ENCODE measurements at places on chromosomes 5 and 9.
A peak's percentile ranks its signal among the peaks of the same experiment; 100 is the strongest.

DNA sequence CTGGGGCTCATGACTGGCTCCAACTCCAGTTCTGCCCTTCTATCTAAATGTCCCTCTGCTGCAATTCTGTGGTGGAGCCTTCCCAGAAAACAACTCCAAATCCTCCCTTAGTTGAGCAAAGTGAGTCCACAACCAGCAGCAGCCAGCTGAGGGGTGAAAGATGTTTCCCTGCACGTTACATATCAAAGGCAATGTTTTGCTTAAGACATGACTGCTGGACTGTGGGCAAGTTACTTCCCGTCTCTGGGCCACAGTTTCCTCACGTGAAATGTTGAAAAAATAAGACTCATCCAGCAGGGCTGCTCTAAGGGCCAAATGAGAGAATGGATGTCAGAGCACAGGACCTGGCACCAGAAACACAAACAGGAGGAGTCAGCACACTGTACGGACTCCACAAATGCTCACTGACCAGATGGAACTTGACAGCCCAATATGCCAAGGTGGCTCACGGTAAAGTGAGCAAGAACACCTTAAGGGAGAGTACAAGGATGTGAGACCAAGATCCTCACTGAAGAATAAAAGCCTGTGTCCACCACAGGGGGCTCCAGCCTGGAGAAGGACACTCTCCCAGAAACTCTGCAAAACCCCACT, 138.4 kb upstream of the ABCA1 start:
- no peak for DNase-seq

GRCh38 chr9:101047848-101048397, 19.4 kb downstream of the PLPPR1 start:
- DNase-seq, result no peak

DNA sequence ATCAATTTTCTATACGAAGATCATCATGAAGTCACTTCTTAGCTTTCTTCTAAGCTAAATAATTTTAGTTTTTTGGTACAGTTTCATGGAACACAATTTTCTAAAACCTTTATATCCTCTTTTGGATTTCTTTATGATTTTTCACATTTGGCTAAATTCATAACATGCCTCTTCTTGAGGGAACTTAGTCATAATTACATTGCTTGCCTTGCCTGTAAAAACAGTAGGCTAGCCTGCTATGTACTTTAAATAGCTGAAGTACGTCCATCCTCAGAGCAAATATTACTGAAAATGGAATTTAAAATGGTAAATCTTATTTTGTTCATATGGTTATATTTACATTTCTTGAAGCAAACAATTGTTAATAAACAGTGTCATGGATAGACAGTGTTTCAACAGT, 225.0 kb downstream of the VPS13A start:
- DNase-seq, result no peak

GRCh38 chr5:103034662-103035392, 85.1 kb downstream of the GIN1 start:
- DNase-seq, result no peak

GRCh38 chr5:153276151-153276550, 214.3 kb upstream of the GRIA1 start:
- DNase-seq, result no peak

DNA sequence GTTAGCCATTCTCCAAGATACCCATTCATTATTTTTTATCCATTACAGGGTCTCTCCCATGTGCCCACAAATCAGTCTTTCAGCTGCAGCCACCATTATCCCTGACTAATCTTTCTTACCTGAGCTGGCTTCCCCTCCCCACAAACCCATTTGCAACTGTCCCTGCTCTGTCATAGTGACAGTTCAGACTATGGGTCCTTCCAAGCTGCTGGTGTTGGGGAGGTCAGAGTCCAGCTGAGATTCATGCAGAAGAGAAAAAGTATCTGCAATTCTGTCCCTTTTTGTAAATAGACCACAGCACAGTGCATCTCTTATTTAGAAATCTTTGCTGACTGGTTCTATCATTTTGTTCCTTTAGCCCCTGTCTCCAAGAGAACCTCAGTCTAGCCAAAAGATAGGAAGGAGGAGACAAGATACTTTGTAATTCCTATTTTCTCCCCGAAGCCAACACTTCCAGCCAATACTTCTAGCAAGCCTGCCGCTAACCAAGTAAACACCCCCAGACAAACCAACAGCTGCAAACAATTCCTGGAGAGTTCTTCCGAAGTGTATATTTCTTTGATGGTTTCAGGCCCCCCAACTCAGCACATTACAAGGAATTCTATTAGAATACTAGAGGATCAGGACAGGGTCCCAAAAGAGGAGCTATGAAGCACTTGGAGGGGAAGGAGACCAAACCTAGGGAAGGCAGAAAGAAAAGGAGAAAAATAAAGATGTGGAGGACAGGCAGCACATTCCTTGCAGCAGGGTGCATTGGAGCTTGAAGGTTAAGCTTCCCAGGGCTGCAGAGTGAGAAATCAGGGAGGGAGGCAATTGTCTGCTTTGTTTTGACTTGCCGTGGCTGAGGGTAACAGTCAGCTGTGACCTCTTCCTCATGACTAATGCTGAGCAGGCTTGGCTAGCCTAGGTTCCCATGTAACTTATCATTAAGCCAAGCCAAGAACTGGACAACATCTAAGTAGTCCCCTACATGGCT, 148.5 kb downstream of the SGCD start:
- peak; percentile 79 for DNase-seq

DNA sequence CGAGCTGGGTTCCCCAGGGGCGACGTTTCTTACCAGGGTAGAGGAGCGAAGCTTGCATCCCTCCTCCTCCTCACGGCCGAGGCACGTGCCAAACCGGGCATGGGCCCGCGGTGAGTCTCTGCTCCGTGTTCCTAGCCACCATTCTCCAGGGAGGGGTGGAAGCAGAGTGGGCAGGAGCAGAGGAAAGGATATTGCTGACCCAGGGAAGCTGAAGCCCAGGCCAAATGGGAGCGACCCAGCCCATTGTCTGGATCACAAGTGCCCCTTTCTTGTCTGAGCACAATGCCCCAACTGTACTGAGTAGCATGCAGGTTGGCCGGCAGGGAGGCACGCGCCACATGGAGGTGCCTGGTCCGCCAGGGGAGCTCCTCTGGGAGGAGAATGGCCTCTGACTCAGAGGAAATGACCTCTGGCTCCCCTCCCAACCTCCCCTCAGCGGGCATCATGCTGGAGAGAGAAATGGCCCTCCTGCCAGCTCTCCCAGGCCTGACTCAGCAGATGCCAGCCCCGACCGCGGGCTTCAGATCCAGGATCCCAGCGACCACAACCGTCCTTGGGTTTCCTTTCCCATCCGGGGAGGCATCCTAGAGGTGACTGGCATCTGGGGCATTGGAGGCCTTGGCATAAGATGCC, 1.1 kb downstream of the PRR7 start:
- no peak for DNase-seq

- no peak for DNase-seq
Observed at GRCh38 chr5:44769200-44769876, 39.4 kb upstream of the MRPS30 start.

DNA sequence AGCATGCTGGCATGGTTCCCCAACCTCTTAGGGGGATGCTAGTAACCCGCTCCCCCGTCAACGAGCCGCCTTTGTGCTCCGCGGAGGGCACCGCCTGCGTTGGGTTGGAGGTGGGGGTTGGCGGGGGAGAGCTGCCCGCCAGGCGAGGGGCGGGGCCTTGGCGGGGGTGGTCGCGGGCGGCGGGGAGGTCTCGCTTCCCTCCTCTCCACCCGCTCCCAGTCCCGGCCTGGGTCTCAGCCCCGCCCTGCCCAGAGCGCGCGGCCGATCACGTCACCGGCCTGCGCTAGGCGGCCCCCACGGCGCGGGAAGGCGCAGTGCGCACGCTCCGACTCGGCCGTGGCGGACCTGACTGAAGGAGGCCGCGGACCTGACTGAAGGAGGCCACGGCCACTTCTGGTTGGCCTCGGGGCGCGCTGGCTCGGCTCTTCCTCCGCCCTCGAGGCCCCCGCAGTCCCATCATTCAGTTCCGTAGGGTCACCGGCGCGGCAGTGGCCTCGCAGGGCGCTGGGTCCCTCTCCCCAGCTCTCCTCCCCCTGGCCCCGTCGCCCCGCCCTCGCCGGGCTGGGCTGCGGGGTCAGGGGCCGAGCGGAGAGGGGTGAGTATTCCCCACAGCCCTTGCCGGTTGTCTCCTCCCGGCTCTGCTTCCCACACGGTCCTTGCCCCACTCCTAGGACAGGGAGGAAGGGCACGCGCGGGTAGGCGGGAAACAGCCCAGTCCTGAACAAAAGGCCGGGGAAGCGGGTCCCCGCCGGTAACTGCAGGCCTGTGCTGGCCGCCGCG, at the start of gene ATG10:
TSS of gene ATG10 (plus strand) at position 312 of the 780 bp plus-strand sequence. CDS start 15,548 bp downstream, outside the sequence.
- peak; percentile 93 for DNase-seq

DNA sequence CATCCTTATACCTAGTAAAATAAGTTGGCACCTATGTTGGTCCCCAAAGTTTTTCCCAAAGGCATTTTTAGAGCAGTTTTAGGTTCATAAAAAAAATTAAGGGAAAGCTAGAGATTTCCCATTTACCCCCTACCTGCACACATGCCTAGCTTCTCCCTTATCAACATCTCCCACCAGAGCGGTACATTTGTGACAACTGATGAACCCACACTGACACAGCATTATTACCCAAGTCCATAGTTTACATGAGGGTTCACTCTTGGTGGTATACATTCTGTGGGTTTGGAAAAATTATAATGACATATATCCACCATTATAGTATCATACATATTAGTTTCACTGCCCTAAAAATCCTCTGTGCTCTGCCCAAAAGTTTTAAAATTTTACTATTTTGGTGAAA, 12.0 kb downstream of the RAD1 start:
- no peak for DNase-seq

DNA sequence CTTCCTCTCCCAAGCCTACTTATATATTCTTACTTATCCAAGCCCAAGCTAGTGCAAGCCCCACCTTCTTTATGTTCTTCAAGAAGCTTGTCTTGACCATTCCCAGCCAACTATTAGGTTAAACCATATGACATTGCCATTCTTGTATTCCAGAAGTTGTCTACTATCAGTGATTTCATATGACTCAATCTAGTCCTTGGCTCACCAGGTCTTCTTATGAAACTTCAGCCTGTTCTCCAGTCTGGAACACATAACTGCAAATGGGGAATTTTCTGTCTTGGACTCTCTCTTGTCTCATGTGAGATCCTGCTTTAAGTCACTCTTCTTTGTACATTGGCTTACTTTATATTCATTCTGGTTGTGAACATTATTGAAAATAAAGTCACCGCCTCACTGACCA, 130.7 kb downstream of the TTLL11 start:
- no peak for DNase-seq

- DNase-seq, result no peak
Observed at GRCh38 chr5:143819716-143820115, 7.8 kb downstream of the HMHB1 start.

All from coronary artery (tissue), 2 donors.